ENCODE measurements at places on chromosomes 11 and 22. TPM values are rescaled to one million over a fixed set of nuclear protein-coding genes. Genes with fewer than 3 reads are reported as not detected.

NXPE2 gene
- total RNA-seq, result not detected

F2 gene
- not detected for total RNA-seq

DNA sequence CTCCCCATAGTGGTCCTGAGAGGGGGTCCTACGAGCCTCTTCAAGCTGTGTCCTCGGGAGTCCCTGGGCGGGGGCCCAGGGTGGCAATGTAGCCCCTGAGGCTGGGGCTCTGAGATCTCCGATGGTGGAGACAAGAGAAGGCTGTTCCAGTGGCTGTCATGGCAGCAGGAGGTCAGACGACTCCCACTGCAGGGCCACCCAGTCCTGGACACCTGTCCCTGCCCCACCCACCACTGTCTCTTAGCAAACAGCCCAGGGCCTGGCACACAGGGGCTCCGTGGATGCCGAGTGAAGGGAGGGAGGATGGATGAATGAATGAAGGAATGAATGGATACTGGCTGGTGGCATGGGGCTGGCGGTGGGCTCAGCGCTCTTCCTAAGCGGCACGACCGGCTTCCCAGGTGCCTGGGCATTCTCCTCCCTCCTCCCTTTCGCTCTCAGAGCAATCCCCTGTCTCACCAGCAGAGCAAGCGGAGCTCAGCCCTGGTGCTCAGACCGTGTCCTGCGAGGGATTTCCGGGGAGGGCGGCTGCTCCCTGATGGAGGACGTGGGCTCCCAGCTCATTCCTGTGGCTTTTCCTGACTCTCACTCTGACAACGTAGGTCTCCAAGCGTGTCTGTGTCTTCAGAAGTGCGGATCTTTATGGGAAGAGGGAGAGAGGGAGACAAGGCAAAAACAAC, 1272.6 kb downstream of the BRD1 start:
- DNase-seq, result no peak

ZNF214 gene
- not detected for total RNA-seq

- DNase-seq, result no peak
Measured at GRCh38 chr11:57294225-57295131, 30.3 kb downstream of the TNKS1BP1 start.

HEPHL1 gene
- not detected for total RNA-seq

- no peak for DNase-seq
Measured at GRCh38 chr11:69000831-69001242, 12.2 kb downstream of the MRGPRF start.

GPR83 gene
- not detected for total RNA-seq

DNA sequence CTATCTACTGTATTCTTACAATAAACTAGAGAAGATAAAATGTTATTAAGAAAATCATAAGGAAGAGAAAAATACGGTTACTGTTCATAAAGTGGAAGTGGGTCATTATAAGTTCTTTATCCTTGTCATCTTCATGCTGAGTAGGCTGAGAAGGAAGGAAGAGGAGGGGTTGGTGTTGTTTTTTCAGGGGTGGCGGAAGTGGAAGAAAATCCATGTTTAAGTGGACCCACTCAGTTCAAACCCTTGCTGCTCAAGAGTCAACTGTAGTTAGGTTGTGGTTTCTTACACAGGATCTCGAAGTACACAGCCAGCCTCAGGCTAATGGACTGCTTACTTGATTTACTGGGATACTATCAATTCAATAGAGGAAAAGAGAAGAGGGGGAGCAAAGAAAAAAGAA, 63.1 kb downstream of the PIWIL4 start:
- DNase-seq, result no peak

- DNase-seq, result no peak
Measured at GRCh38 chr11:118878163-118878563, 5.5 kb upstream of the CXCR5 start.

GRCh38 chr11:116871248-116871647, 33.8 kb upstream of the APOA1 start:
- DNase-seq, result no peak

GRCh38 chr22:32606181-32606580, 131.6 kb downstream of the FBXO7 start:
- DNase-seq, result no peak

CARD10 gene
- 0.53 TPM for total RNA-seq

- no peak for DNase-seq
Measured at GRCh38 chr11:104127828-104128227, 36.1 kb downstream of the PDGFD start.

DNA sequence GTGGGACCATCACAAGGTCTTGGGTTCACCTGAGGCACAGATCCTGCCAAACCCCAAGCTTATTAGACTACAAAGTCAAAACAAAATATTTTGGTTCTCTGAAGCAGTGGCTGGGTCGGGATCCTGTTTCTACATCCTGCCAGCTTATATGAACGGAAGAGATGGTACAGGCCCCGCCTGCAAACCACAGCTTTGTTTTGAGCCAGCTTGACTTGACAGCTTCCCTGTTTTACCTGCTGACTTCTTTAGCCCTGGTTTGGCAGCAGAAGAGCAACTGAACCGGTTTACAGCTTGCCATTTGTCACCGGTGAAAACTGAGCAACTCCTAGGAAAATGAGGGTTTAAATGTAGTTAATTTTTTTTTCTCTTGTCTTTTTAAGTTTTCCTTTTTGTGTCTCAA, 11.4 kb downstream of the PACS1 start:
- peak; percentile 73 for DNase-seq

DNA sequence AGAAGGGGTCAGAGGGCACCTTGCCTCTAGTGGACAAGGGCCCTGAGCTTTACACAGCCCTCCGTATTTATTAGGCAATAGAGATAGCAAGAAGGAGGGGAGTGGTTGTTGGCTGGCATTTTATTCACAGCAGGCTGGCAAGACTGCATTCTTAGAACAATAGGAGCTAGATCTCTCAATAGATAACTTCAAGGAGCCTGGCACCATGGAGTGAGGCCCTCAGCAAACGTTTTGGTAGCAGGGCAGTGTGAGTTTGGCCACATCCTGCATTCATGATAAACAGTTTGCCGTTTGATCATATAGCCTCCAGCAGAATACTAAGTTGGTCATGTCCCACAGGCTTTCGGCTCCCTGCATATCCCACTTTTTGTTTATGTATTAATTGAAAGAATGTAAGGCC, 31.6 kb downstream of the OR10A6 start:
- no peak for DNase-seq

HPX gene
- 0.76 TPM for total RNA-seq

DNA sequence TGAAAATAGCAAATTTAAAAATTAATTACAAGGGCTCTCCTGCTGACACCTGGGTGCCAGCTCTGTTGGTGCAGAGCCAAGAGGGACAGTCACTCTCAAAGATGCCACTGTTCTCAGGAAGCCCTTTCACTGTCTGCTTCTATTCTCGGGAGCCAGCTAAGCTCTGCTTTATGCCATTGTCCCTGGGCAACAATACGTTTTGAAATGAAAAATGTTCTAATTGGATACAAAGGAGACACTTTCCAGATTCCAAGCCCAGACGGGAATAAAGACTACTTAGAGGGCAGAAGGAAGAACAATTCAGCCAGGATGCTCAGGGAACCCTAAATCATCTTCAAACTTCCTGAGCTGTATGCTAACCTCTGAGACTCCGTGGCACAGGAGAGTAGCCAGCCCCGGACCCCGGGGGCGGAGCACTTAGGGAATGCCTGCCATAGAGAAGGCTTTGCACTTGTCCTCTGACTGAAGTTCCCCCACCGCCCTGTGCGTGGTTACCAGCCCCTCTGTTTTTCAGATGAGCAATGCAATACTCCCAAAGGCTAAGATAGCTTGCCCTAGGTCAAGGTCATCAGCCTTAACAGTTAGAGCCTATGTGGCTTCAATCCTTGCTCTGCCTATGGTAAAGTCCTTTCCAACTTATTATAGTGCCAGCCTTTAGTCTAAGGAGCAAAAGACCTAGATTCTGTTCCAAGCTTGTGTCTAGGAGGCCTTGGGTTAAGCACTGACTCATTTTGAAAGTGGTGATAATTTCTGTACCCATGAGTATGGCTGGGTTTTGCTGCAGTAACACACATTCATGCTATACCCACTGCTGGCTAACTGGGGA, 150.9 kb downstream of the CACNA1I start:
- DNase-seq, result peak; percentile 32

DNA sequence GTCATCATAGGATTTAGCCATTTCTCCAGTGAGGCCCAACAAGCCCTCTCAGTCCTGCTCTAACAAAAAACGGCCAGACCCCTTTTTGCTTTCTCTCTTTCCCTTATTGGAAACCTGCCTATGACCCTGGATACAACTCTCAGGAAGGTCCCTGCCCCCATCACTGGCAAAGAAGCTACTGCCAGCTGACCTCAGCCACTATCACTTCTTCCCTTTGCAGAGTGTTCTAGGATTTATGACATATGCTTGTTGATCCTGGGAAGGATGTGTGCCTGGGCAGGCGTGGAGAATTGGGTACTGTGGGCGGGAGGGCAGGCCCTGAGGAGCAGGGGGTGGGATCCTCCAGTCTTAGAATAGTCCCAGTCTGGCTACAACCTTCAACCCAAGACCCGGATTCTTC, 7.5 kb downstream of the PGAP2 start:
- DNase-seq, result no peak

FUT4 gene
- 6.5 TPM for total RNA-seq

GRCh38 chr11:129992161-129992944, 10.3 kb downstream of the PRDM10 start:
- no peak for DNase-seq

GRCh38 chr11:117574551-117574950, 222.5 kb downstream of the DSCAML1 start:
- no peak for DNase-seq

GRCh38 chr11:2417856-2418692, 17.5 kb downstream of the TSSC4 start:
- no peak for DNase-seq

DNA sequence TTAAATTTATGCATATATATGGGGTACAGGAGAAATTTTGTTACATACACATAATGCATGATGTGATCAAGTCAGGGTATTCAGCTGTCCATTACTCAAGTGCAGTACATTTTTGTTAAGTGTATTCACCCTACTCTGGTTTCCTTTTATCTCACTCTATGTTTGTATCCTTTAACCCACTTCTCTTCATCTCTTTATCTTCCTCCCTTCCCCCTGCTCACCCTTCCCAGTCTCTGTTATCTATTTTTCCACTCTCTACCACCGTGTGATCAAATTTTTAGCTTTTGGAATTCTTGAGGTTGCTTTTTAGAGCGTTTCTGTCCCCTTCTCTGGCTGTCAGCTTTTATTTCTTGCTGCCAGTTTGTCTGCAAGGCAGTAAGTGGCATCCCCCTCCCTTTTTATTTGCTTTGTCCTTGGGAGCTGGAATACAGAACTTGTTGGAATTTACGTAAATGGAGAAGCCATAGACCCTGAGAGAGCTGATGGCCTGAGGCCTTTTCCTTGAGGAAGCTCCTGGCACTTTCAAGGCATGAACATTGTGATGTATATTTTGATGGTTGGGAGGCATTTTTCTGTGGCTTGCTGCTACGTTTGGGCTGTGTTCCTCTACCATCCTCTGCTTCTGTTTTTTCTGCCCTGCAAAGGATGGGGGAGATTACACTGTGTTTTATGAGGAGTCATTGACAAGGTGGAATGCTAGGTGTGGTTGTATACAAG, 148.6 kb downstream of the LDLRAD3 start:
- no peak for DNase-seq

GRCh38 chr11:108663154-108663877, 1.6 kb upstream of the DDX10 start:
- DNase-seq, result no peak

Measured in natural killer cell treated with Interleukin-12 subunit alpha and Interleukin-12 subunit beta and Interleukin-15 and Interleukin-18, amount 100 ng/mL, for 72 hours (primary cell).